RPMI8226 (cell line): ENCODE measurements at places on chromosomes 11 and 22.

DNA sequence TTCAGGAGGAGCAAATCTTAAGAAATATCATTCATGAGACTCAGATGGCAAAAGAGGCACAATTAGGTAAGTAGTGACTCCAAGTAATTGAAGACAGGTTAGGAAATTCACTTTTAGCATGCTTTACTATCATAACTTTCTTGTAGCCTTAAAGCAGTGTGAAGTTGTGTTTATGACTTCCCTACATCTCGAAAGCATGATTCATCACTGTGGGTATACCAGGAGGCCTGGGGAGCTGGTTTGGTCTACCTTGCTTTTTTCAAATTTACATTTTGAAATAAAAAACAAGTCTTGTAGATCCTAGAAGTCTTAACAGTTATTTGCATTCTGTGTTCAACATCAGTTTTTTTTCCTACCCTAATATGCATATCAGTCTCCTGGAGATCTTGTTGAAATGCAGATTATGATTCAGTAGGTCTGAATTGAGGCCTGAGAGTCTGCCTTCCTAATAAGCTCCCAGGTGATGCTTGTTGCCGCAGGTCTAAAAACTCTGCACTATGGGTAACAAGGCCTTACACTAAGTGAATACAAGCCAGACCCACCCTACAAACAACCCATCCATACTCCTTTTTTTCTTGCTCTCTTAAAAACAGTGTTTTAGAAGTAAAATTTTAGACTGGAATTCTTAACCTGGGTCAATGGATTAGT, 41.4 kb downstream of the TTC17 start:
- no peak for DNase-seq

DNA sequence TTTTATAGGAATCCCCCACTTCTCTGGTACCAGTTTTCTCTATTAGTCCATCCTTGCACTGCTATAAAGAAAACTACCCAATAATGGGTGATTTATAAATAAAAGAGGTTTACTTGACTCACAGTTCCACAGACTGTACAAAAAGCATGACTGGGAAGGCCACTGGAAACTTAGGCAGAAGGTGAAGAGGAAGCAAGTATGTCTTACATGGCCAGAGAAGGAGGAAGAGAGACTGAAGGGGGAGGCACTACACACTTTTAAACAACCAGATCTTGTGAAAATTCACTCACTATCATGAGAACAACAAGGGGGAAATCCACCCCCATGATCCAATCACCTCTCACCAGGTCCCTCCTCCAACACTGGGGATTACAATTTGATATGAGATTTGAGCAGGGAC, 68.9 kb upstream of the GNAZ start:
- DNase-seq, result no peak

DNA sequence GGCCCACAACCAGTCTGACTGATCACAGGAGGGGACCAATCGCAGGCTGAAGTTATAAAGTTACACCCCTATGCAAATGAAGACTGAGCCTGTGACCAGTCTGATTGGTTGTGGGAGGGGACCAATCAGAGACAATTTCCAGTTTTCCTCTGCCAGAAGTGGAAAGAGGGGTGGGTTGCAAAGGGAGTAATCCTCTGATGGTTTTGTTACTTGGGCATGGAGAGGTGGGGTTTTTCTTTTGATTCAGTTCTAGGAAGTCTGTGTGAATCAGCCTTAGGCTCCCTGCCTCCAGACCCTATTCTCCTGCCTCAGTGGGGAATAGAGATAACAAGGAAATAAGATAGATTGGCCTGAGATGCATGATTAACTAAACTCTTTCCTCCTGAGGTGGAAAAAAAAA, 9.9 kb downstream of the OR6M1 start:
- no peak for DNase-seq

DNA sequence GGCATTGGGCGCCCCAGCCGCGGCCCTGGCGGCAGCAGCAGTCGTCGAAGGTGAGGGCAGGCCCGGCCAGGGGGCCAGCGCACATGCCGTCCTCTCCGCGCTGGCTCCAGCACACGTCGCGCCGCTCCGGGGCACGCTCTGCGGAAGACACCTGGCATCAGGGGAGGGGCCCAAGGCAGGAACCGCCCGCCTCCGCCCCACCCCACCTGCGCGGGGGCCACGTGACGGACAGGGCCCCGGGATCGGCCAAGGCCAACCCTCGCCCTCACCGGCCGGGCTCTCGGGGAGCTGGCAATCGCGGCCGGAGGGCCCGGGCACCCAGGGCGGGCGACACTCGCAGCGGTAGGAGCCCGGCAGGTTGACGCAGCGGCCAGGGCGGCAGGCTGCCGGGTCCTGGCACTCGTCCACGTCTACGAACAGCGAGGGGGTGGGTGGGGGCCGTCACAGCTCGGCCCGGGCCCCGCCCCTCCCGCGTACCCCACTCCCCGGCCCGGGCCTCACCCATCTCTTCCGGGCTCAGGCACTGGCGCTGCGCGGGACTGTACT, 14.9 kb downstream of the SCYL1 start:
- peak; percentile 95 for DNase-seq

DNA sequence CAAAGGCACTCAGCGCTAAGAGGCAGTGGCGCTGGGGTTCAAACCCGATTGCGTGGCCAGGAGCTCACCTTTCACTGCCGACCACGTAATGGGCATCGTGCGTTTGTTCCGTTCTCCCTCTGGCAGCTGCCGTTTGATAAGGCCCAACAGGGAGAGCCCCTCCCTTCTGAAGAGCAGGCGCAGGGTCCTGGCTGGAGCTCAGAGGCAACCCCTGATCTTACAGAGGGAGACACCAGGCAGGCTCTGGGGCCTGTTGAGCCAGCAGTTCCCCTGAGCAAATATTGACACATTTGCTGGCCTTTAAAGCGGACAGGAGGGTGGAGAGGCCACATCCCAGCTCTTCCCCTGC, 11.7 kb upstream of the C1QTNF6 start:
- DNase-seq, result no peak

DNA sequence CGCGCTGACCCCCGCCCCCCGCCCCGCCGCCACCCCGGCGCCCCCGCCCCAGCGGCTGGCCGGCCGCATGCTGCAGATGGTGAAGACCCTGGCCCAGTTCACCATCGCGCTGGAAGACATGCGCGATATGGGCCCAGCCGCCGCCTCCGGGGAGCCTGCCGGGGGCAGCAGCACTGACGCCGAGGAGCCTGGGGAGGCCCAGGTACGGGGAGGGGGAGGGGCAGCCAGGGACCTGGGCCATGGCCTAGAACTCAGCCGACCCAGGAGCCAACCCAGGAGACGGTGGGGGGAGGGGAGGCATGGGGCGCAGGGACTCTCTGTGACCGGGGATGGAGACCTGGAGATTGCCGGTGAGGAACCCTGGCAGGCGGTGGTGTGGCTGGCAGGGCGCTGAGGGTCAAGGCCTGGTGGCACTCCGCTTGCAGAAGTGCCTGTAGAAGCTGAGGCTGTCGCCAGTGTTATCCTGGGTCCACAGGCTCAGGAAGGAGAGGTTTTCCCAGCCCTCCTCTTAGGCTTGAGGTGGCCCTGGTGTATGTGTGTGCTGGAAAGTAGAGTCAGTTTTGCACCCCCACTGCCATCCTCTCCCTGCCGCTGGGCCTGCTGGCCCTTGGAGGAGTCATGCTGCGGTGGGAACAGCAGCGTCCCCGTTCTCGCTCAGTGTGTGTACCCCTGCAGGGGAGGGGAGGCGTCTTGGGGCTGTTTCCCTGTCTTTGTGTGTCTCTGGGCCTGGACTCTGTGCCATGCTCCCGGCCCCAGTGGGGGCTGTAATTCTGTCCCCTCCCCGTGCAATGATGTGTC, 32.9 kb upstream of the RELT start:
- DNase-seq, result no peak

DNA sequence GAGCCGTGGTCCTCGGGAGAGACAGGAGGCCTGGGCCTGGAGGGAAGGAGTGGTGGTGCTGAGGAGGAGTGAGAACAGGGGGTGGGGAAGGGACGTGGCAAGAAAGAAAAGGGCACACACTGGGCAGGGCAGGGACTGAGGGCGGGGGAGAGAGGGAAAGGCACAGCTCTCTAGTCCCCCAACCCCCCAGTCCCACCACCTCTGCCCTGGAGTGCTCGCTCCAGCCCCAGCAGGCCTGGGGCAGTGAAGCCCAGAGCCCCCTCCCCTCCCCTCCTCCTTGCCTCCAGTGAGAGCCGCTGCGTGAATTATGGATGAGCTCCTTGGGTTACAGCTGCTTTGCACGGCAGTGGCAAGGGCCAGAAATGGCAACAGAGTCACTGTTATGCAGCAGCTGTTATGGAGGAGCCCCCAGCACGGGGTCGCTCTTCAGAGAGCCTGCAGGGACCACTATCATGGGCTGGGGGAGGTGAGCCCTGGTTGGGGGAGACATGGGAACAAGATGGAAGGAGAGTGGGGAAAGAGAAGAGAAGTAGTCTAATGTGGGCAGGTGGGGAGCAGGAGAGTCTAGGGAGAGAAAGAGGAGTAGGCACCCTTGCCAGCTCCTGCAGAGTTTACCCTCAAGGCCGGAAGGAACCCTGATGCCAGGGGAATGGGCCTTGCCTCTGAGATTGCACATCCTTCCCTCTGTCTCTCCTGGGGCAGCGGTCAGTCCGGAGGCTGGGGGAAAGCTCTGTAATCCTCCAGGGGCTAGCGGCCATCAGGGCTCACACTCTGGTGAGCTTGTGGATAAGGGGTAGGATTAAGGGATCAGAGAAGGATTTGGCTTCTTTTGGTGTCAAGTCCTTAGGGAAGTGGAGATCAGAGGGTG, 3.6 kb downstream of the RTN4RL2 start:
- no peak for DNase-seq

- peak; percentile 98 for DNase-seq
Observed at GRCh38 chr22:30326706-30327362, at the start of gene TBC1D10A. TBC1D10A (minus strand) TSS chr22:30326941; CDS start chr22:30326881, 60 bp downstream.

GRCh38 chr11:45366619-45367190, 80.6 kb upstream of the SYT13 start:
- no peak for DNase-seq

DNA sequence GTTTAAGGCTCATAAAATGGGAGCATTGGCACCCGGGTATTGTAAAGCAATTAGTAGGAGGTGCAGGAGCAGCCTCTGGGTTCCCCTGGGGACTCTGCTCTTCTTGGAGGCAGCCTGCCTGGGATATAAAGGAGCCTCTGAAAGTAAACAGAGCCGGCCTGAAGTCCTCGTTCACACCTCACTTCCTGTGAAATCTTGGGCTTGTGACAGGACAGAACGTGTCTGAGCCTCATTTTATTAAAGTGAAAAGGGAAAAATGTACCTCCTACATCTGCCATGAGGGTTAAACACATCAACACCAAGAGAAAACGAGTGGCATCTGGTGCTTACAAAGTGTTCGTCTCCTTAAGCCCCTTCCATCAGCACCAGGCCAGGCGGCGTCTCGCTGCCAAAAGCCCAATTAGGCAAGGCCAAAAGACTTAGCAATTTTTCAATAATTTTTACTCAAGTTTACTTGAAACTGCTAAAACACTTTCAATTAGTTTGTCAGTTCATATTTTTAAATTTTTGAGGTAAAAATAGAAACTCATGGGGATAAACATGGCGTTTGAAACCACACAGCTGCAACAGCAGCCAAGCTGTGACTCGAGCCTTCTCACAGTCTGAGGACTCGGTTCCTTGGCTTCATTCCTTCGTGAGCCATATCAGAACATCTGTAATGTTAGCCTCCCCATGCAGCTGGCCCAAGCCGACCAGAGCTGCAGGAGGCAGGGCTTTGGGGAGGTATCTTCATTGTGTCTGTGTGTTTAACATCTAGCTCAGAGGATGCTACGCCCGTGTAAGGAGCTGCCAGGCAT, 33.6 kb downstream of the MAP6 start:
- DNase-seq, result peak; percentile 79

DNA sequence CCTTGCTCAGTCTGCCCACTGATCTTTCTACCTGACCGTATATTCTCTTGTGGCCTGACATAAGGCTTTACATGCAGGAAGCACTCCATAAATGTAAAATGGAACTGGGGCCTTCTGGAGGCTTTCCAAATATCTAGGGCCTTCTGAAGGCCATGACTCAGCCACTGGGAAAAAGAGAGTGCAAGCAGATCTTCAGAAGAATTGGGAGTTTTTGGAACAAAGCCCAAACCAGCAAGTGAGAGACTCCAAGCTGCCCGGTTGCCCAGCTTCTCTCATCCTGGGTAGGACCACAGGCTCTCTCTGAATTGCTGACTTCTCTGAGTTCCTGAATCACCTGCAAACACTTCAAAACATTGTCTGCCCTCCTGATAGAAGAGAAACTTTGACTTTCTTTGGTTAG, 107.9 kb upstream of the BMAL1 start:
- DNase-seq, result peak; percentile 9

GRCh38 chr11:65384301-65384889, 1.9 kb upstream of the SLC25A45 start:
- no peak for DNase-seq

- DNase-seq, result no peak
Observed at GRCh38 chr22:23632178-23632577, at the start of gene DRICH1. DRICH1 (minus strand) TSS chr22:23632321; CDS start chr22:23632023, 298 bp downstream.

GRCh38 chr11:16252373-16252772, 104.0 kb downstream of the SOX6 start:
- no peak for DNase-seq

DNA sequence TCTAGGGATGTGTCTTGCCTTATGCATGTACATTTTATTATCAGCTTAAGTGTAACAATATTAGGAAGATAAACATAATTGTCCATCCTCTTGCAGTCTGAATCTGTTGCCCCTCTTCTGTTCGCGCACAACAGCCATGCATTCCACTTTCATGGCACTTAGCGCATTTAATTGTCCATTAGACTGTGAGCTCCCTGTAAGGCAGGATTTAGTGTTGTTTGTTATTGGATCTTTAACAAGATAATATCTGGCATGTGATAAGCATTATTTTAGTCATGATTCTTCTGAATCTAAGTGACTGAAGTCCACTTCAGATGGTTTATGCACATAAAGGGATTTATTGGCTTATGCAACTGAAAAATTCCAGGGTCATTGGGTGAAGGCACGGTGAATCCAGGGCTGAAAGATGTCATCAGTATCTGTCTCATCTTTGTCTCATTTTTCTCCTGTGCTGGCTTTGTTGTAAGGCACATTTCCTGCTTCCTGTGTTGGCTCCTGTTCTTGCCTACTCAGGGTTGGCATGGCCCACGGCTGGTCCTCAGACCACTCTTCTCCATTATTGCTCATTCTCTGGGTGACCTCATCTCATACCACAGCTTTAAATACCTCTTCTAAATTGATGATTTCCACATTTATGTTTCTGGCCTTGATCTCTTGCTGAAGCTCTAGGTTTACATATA, 37.6 kb downstream of the ATXN10 start:
- DNase-seq, result no peak

GRCh38 chr11:126101251-126101929, 38.7 kb upstream of the CDON start:
- no peak for DNase-seq

DNA sequence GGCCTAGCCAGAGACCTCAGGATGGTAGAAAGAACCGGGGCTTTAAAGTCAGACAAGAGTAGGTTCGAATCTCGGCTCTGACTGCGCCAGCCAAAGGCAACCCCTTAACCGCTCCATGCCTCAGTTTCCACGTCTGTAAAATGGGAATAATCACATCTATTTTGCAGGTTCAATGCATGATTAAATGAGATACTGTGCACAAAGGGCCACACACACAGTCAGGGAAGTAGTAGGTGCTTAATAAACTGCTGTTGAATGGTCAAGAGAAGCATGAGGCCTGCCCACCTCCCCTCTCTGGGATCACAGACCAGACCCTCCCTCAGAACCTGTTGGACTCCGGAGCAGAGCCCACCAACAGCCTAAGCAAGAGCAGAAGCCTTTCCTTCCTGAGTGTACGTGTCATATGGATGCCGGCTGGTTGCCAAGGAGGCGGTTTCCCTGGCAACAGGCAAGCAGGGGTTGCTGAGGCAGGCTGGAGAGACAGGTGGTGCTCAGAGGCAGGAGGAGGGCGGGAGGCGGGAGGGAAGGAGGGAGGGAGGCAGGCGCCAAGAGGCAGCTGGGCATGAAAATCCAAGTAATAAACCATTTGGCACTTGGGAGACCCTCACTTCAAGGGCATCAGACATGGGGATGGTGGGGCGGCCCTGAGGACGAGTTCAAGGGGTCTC, 43.9 kb downstream of the NFAM1 start:
- DNase-seq, result peak; percentile 88

- no peak for DNase-seq
Observed at GRCh38 chr11:115340874-115341273, 163.3 kb downstream of the CADM1 start.
